DMS53 (cell line): ENCODE measurements at places on chromosomes 1 and 21.
A peak's percentile ranks its signal among the peaks of the same experiment; 100 is the strongest.

GRCh38 chr1:228664399-228664914, 70.8 kb upstream of the RHOU start:
- peak; percentile 85 for DNase-seq

- DNase-seq = no peak
These were observed 7.9 kb upstream of the NBPF11 start for GRCh38 chr1:148160048-148160342.

DNA sequence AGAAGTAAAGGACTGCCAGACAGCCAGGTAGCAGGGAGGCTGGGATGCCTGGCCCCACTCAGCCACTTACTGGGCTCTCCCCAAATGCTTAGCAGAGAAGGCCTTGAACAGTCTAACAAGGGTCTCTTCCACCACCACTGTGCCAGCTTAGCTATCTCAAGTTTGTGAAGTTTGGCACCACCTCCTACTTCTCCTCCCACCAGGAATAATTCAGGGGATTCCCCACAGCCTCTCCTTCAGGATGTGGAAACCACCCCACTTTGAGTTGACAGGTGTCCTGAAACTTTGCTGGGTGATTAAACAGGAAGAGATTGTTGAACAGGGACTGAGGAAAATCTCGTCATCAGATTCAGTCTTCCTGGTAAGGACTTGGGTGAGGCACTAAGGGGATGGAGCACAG, 59.4 kb upstream of the ATP1B1 start:
- DNase-seq = no peak

DNA sequence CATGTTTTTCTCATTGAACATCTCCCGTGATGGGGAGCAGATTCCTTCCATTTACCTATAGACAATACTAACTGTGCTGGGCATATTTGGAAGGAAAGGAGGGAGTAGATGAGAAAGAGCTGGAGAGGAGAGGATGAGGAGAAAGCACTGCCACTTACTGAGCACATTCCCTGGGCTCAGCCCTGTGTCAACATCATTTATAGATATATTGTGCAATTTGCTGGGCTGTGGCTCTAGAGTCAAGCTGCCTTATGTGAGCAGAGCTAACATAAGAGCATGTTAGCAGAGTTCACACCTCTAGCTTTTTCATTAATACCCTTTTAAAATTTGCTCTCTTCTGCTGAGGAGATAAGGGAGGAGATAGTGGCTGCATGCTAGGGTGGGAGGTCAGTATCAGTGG, 22.3 kb upstream of the CD53 start:
- DNase-seq = no peak
